Osteocyte (in vitro differentiated cells): ENCODE measurements at places on chromosomes 6 and 20. TPM values are rescaled to one million over a fixed set of nuclear protein-coding genes. Genes with fewer than 3 reads are reported as not detected.

DNA sequence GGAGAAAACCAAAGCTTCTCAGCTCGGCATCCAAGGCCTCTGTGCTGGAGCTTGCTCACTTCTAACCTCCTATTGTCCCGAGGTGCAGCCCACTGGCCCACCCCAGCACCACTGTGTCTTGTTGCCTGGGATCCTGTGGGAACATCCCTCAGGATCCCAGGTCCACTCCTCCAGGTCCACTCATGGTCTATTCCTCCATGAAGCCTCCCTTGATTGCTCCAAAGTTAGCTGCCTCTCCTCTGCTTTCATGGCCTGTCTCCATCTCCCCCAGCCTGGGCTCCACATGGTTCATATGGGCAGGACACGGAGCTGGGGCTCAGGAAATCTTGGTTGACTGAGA is 13.9 kb downstream of the SLA2 start:
- no peak overlapping the region for H3K4me3 ChIP-seq
- no peaks in the 10 kb centered on the region for H3K36me3 ChIP-seq
- DNase-seq = no peak
- H3K27me3 ChIP-seq = no peaks in the 10 kb centered on the region
- H3K4me1 ChIP-seq = peaks cover 5% of the 10 kb centered on the region

- H3K27ac ChIP-seq = no peak overlapping the region
- H3K36me3 ChIP-seq = peaks cover 13% of the 10 kb centered on the region
- peaks cover 4% of the 10 kb centered on the region for H3K4me1 ChIP-seq
- no peaks in the 10 kb centered on the region for H3K27me3 ChIP-seq
- H3K4me3 ChIP-seq = no peak overlapping the region
Observed at GRCh38 chr6:149723771-149724417, 6.0 kb upstream of the LATS1 start.

DNA sequence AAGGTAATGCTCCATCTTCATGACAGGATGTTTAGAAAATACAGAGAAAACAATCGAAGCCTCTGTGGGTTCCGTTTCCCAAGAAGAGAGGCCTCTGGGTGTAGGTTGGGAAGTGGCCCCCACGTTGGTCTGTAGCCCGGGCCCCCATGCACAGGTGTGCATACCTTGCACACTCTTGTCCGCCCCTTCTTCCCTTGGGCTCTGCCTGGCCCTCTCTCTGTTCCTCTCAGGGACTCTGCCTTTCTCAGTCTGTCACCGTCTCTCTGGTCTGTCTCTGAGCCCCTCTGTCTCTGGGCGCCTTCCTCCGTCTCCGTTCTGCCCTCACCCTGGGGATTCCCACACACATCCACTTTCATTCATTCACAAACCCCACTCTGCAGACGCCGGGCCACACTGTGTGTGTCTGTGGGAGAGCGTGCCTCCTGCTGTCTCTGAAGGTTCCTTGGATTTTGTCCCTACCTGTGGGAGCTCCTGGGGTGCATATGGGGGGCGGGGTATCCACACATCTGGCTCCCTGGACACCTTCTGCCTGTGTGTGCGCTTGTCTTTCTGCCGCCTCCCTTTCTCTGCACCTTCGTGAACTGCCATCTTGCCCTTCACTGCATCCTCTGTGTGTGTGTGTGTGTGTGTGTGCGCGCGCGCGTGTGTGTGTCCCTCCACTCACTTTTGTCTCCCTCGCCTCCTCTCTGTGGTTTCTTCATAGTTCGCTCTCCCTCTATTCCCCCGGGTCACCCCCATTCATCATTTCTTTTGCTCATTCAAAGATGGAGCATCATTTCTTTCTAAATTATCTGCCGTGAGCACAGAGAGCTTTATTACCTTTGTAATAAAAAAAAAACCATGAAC is 75.3 kb downstream of the SRC start:
- peaks cover 8% of the 10 kb centered on the region for H3K4me1 ChIP-seq
- H3K4me3 ChIP-seq = no peak overlapping the region
- H3K27me3 ChIP-seq = peaks cover 39% of the 10 kb centered on the region
- no peaks in the 10 kb centered on the region for H3K36me3 ChIP-seq

Gene SYNDIG1
- total RNA-seq = 0.40 and 0.94 TPM in 2 replicates

Gene CCN6
- not detected in 2 replicates for total RNA-seq

Gene GPX5
- total RNA-seq = not detected in 2 replicates
